T-helper 1 cell (primary cell): ENCODE measurements at places on chromosomes 7 and 10.
A peak's percentile ranks its signal among the peaks of the same experiment; 100 is the strongest.

GRCh38 chr7:145860809-145861208 is 255.8 kb upstream of the CNTNAP2 start:
- no peak for DNase-seq

DNA sequence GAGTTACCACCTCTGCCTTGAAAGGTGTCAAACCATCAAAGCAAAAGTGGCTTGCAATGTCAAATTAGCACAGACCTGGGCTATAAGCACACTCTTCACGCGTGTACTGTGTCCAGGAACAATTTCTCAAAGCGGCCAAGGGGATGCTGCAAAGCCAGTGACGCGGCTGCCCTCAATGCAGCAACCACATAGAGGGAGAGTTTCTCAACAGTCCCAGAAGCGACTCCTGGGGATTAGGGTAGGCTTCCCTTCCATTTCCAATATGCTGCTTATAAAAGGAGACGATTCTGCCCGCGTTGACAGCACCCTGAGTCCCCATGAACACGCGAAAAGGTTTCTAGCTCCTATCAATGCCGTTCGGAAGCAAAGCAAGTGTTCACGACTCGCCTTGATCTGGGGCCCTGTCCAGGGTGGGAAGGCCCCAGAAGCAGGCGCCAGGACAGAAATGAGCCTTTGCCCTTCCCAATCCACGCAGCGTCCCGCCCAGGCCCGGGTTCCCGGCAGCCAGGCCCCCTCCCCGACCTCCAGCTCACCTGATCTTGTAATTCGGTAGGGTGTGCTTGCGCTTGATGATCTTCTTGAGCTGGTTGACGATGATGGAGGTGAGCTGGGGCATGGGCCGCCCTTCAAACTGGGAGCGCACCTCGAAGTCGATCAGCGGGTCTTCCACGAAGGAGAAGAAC is 1.3 kb downstream of the PDZD8 start:
- peak; percentile 21 for DNase-seq

DNA sequence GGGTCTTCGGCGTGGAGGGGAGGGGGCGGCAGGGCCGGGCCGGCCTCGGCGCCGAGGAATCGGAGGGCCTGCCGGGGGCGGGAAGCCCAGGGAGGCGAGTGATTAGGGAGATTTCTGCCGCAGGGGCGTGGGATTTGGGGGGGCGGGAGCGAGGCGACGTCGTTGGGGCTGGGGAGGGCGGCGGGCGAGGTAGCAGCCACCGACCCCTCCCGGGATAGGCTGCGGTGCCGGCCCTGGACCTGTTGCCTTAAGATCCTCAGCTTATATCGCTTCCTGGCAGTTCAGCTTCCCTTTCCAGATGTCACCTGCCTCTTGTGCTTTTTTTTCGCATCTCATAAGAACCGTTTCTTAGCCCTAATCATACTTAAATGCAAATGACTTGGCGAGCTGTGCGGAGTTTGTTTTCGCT is 655 bp downstream of the LMTK2 start:
- DNase-seq, result peak; percentile 8

GRCh38 chr10:44766631-44767030 is 144.5 kb upstream of the TMEM72 start:
- DNase-seq, result no peak

- DNase-seq, result no peak
Measured at GRCh38 chr10:131453721-131454634, 142.5 kb upstream of the TCERG1L start.

- no peak for DNase-seq
Measured at GRCh38 chr10:96366508-96366907, 7.7 kb upstream of the OPALIN start.

DNA sequence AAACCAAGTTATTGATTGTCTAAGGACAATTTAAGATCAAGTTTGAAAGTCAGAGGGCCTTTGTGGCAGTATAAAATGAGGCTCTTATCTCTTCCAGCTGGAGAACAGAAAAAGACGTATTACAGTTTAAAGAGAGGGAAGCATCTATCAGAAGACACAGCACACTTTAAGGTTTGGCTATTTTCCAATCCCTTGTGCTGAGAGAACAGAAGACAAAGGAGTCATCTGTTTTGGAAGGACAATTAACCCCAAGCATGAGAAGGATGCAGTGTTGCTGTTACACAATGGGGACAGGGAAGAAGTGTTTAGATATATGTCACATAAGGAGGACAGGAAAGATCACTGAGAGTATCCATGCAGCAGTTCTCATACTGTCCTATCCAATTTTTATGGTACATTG is 1224.2 kb upstream of the SORCS1 start:
- DNase-seq, result no peak

DNA sequence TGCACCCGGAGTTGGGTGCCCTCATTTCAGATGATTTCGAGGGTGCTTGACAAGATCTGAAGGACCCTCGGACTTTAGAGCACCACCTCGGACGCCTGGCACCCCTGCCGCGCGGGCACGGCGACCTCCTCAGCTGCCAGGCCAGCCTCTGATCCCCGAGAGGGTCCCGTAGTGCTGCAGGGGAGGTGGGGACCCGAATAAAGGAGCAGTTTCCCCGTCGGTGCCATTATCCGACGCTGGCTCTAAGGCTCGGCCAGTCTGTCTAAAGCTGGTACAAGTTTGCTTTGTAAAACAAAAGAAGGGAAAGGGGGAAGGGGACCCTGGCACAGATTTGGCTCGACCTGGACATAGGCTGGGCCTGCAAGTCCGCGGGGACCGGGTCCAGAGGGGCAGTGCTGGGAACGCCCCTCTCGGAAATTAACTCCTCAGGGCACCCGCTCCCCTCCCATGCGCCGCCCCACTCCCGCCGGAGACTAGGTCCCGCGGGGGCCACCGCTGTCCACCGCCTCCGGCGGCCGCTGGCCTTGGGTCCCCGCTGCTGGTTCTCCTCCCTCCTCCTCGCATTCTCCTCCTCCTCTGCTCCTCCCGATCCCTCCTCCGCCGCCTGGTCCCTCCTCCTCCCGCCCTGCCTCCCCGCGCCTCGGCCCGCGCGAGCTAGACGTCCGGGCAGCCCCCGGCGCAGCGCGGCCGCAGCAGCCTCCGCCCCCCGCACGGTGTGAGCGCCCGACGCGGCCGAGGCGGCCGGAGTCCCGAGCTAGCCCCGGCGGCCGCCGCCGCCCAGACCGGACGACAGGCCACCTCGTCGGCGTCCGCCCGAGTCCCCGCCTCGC is at the start of gene EGFR:
TSS of gene EGFR (plus strand) at position 657 of the 830 bp plus-strand sequence. CDS start 261 bp downstream, outside the sequence.
- no peak for DNase-seq

GRCh38 chr7:81294897-81295515 is 376.2 kb upstream of the SEMA3C start:
- DNase-seq, result no peak

DNA sequence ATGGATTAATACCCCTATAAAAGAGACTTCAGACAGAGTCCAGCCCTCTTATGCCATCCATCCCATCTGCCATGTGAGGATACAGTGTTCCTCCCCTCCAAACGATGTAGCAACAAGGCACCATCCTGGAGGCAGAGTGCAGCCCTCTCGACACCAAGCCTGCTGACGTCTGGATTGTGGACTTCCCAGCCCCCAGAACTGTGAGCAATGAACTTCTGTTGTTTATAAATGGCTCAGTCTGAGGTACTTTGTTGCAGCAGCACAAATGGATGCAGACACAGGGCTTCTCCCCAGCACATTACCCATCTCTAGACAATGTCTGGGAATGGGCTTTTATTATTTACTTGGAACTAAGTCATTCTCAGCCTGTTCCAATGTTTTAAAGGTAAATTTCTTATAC is 195.6 kb downstream of the WDR37 start:
- no peak for DNase-seq

DNA sequence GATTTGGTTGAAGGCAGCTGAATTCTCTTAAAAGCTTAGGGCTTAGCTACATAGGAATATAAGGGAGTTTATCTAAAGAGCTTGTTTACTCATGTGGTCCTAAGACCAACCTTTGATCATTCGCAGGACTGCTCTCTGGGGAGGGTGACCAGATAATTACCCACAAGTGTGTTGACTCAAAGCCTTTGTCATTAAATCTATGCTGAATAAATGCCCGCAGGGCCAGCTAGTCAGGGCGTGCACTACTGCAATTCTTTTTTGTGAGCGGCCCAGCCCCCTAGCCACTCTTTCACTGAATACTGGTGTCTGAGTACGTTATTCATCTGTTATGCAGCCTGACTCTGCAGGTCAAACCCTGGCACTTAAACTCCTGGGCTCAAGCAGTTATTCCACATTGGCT is 69.6 kb downstream of the AKAP9 start:
- DNase-seq, result no peak

GRCh38 chr7:23183279-23184012 is 1.6 kb downstream of the NUP42 start:
- DNase-seq, result no peak

- DNase-seq, result no peak
Measured at GRCh38 chr7:93006480-93007095, 111.2 kb downstream of the SAMD9 start.

GRCh38 chr7:83021032-83021431 is 141.7 kb downstream of the PCLO start:
- DNase-seq, result no peak

DNA sequence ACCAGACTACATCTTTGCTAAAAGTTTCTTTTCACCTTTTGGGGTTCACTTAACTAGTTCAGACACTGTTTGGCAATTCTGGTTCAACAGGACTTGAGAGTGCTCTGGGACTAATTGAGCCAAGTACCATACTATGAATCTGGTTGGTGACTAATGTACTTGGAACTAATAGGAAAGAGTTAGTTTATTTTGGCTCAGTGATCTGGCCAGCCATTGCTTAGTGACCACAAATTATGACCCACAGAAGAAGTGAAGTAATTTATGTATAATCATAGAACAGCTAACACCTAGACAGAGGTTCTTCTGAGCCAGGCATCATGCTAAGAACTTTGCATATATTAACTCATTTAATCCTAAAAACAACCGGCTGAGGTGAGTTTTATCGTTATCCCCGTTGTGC is 126.5 kb upstream of the JCAD start:
- no peak for DNase-seq

GRCh38 chr7:86925221-86925620 is 134.2 kb downstream of the ELAPOR2 start:
- no peak for DNase-seq

DNA sequence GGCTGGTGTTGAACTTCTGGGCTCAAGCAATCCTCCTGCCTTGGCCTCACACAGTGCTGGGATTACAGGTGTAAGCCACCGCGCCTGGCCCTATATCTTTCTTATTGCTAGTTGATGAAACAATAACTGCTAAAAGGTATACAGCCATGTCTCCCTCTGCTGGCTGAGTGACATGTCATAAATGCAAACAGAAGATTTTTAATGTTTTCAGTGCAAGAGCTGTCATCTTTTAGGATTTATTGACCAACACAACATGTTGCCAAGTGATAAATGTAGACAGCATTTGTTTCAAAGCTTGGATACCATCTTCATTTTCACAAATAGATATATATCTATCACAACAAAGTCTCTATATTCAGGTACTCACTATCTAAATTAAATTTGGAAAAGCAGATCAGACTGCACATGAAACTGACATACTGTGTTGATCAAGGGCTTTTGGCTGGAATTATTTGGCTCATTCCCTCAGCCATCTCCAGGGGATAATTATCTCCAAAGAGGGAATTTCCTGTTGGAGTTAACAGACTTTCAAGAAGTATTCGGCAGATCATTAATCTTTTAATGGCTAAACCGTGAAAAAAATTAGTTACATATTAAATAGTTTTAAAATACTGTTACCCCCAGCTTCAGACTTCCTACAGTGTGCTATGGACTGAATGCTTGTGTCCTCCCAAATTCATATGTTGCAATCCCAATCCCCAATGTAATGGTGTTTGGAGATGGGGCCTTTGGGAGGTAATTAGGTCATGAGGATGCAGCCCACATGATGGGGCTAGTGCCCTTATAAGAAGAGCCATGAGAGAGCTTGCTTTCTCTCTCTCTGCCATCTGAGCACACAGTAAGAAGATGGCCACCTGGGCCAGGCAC is 41.3 kb upstream of the SRPK2 start:
- DNase-seq, result peak; percentile 47

- no peak for DNase-seq
Measured at GRCh38 chr10:130809761-130810515, 501.6 kb downstream of the TCERG1L start.

DNA sequence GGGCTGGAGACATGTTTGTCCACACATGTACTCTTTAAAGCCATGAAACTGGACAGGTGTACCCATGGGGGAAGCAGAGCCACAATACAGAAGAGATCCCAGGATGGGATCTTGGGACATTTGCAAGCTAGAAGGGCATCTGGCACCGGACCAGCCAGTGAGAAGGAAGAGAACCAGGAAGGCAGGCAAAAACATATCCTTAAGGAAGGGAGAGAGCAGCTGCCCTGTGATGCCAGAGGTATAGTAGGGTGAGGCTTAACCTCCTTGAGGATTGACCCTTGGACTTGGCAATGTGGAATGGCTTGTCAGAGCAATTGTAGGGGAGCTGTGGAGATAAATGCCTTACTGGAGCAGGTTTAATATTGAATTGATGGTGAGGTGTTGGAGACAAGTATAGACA is 17.9 kb upstream of the SUV39H2 start:
- DNase-seq, result no peak

DNA sequence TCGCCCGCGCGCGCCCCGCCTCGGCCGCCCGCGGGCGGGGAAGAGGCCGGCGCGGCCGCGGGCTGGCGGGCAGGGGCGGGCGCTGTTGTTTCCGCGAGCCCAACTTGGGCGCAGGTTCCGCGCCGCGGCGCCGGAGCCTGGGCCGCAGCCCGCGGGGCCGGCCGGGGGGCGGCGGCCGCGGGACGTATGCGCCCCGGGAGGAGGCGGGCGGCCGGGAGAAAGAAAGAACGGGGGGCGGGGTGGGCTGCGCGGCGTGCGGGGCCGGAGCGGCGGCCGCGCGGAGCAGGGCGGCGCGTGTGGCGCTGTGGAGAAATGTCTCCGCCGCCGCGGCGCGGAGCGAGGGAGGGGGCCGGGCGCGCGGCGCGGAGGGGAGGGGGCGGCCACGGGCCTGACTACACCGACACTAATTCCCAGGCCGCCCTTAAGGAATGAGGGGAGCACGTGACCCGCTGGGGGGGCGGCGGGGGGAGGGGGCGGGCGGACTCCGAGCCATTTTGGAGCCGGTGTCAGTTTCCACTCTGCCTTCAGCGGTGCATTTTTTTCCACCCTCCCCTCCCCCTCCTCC is at the start of gene BMI1:
TSS of gene BMI1 (plus strand) at position 509 of the 565 bp plus-strand sequence. CDS start 5,351 bp downstream, outside the sequence.
- DNase-seq, result peak; percentile 58

GRCh38 chr7:19407270-19407669 is 262.0 kb upstream of the FERD3L start:
- no peak for DNase-seq

DNA sequence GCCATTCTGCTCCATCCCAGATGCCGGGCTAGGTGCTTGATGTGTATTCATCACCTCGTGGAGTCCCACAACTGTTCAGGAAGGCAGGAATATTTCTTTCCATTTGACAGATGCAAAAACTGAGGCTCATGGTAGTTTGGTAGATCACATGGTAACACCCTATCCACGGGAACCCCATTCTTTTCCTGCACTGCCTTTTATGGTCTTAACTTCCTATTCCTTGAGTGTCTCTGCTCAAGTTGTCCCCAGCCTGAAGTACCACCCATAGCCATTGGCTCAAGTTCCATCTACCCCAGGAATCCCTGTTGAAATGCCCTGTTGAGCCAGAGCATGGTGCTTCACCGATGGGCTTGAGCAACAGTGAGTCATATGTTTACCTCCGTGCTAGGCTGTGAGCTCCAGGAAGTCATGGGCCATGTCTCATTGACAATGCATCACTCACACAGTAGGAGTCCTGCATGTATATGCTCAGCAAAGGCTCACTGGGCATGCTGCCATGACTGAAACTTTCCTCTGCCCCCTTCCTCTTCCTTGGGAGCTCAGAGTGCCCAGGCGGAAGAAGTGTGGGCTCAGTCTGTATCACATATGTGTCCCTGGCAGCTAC is 71.7 kb upstream of the ADAM12 start:
- no peak for DNase-seq
